ENCODE measurements at places on chromosomes 7 and 10.

DNA sequence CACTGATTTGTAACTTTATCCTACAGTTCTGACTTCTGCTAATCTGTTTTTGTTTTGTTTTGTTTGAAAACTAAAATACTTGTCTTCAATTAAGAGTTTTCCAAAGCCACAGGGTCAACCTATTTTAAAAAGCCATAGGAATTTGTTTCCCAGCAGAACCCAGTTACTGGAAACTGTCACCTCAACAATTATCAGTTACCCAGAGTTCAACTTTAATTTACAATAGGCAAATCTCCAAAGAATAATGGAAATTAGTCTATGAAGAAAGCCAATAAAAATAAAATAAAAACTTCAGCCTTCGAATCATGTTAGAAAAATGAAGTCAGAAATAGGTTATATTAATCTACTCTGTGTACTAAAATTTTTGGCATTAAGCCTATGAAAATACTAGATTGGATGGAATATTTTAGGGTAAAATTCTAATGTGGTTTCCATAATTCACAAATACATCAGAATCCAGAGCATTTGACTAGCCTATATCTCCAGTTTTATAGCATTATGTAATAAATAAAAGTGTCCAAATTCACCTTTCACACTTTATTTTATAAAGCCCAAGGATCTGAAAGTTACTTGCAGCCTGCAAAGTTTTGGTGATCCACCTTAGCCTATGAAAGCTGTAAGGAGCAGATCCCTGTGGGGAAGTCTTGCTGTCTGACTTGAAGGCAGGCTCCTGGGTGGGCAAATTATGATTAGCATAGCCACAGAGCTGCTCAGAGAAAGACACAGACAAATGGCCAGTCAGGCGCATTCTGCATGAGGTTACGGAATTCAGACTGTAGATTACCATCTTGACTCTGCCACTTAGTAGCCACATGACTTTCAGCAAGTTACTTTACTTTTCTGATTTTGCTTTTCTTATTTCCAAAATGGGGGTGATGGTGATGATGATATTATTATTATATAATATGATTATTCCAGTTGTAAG lies 250.0 kb upstream of the HGF start:
- DNase-seq: no peak

GRCh38 chr10:74543276-74543675 lies 283.1 kb upstream of the KAT6B start:
- no peak for DNase-seq

DNA sequence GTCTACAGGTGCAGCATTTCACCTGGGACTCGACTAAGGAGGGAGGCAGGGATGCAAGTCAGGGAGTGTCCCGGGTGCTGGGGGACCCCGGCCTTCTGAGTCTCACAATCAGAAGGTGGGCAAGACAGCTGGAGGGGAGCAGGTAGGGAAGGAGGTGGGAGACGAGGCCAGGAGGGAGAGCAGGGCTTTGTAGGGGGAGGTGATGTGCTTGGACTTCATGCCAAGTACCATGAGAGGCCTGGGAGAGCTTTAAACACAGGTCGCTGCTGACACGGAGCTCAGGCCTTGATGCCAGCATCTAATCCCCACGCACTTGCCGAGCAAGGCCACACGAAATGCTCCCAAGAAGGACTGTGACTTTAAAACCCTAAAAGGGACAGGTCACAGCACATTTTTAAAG lies 244.7 kb downstream of the ADARB2 start:
- DNase-seq: no peak

GRCh38 chr10:28903063-28903462 lies 225.7 kb downstream of the BAMBI start:
- DNase-seq: no peak

DNA sequence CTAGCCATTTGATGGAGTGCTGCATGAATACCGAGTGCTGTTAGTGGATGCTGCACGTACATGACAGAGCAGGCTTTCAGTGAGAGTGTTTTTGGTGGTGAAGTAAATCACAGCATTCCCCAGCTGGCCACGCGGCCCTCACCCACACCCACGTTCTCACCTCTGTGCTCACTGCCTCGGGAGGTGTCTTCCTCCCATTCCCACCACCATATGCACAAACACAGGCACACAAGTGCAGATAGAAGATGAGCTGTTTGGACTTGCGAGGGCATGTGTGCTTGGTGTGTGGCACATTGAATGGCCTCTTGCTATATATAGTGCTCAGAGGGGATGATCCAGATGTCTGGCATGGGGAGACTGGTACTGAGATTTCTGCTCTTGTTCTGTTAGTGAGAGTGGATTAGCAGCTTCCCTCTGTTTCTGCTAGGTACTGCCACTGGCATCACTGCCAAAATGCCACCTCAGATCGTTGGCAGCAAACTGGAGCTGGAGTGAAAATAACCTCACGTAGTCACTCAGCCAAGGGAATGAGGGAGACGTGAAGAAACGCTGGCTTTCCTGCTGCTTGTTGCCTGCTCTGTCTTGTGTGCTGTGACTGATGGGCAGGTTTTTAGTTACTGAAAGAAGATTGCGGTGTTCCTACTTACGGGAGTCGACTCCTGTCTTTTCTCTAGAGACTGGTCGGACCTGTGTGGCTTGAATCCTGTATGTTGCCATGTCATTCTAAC lies 19.1 kb downstream of the DNAJB6 start:
- no peak for DNase-seq

GRCh38 chr10:128631801-128632241 lies 505.6 kb upstream of the MKI67 start:
- no peak for DNase-seq

DNA sequence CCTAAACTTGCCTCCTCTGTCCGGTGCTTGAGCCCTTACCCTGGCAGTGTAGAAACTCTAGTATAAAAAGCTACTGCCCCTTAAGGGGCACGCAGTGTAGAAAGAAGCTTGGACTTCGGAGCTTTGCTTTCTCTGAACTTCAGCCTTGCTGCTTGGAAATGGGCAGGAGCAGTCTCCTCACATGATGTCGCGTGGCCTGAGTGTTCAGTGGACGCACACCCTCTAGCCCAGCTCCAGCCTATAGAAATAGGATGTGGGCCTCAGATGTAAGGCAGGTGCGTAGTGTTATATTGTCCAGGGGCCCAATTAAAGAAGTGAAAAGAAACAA lies 98.2 kb upstream of the PCBD1 start:
- no peak for DNase-seq

DNA sequence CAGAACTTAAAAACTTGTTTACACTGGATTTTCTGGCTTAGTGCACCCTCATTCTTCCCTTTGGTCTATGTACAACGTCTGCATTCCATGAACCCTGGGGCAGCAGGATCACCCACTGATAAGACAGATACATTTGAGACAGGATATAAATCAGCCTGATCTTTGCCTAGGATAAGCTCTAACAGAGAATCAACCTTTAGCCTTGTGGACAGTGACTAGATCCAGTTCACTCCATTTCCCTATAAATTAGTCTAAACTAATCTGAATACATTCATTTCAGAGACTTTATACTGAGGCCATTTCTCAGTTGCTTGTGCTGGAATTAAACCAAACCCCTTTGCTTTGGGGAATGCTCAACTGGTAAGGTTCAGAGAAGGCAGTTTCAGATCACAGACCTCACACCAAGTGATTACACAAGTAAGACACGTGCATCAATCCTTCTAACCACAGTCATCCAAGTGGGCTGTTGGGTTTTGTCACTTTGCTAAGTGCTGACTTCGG lies 639.8 kb upstream of the FZD8 start:
- no peak for DNase-seq

DNA sequence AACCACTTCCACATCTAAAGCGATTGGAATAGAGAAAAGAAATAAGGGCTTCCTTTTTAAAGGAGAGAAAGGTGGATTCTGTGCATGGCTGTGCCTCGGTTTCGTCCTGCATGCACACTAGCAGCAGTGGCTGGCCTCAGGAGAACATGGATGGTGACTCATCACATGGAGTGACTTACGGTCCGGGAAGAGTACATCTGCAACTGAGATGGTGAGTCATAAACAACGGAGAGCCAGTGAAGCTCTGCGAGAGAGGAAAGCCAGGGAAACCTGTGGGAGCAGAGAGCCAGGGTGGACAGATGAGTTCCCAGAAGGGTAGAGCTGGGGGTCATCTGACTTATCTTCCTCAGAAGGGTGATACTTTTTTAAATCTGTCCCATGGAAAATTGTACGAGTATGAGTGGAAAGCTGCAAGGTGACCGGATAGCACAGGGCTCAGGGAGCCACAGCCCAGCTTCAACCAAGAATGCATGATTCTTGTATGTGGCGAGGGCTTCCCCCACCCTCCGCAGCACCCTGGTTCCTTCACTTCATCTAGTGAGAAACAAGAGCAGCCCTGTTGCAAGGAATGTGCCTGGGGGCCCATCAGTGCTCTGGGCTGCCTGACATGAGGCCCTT lies 259.1 kb downstream of the KLF6 start:
- no peak for DNase-seq

GRCh38 chr7:50762337-50762736 lies 20.4 kb downstream of the GRB10 start:
- DNase-seq: no peak

DNA sequence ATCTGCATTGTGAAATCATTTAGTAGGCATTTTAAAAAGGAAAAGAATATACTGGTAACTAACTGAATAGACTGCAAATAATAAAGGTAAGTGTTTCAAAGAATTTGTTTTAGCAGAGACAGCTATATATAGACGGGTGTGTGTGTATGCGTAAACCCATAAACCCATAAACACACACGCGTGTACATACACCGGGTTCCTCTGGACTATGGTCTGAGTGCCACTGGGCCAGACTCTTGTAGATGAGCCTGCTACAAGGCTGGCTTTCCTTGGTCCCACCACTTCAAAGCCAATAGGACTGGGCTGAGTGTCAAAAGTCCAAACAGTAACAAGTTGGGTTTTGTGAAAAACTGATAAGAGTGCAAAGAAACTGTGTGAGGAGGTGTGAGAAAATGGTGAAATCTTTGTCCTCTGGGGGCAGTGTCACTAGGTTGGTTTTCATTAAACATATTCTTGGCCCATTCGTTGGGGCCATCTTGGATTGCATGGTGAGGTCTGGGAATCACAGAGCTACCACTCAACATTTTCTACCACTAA lies 39.8 kb downstream of the GNA12 start:
- DNase-seq: no peak

GRCh38 chr10:36670621-36671402 lies 454.6 kb upstream of the ANKRD30A start:
- DNase-seq: no peak

- DNase-seq: no peak
Measured at GRCh38 chr7:99409192-99409572, 413 bp downstream of the BUD31 start.

DNA sequence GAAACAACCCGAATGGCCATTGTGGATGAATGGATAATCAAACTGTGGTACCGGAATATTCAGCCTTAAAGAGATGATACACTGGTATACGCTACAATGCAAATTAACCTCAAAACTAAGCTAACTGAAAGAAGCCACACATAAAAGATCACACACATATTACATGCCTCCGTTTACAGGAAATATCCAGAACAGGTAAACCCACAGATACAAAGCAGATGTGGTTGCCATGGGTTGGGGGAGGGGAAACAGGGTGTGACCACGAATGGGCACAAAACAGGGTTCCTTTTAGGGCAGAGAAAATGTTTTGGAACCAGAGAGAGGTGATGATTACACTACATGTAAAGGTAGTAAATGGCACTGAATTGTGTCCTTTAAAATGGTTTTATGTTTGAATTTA lies 16.6 kb downstream of the ESYT2 start:
- no peak for DNase-seq

DNA sequence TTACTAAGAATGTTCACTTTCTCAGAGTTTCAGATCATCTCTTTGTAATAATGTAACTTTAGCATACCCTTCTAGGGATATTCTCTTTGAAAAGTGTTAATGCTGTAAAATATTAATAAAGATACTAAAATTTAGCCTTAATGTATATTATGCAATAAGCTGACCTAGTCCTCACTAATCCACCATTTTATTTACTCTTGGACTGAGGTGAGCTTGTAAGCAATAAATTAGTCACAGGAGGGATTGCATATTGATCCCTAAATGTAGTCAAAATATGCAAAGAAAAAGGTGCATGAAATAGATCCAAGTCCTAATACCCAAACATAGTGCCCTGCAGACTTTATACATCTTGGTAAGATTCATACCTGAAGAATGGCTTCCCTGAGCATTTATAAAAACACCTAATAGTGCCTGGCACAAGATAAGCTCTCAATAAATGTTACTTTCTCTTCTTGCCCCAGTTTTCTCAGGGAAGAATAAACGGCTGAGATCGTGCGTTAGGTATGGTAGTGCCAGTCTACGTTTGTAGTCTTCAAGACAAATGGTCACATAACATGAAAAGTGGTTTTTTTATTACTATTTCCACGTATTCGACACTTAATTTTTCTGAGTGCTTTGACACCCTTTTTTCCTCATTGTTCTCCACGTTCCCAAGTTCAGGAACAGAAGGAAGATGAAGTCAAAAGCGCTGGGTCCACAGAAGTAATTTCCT lies 14.3 kb downstream of the INSIG1 start:
- no peak for DNase-seq

DNA sequence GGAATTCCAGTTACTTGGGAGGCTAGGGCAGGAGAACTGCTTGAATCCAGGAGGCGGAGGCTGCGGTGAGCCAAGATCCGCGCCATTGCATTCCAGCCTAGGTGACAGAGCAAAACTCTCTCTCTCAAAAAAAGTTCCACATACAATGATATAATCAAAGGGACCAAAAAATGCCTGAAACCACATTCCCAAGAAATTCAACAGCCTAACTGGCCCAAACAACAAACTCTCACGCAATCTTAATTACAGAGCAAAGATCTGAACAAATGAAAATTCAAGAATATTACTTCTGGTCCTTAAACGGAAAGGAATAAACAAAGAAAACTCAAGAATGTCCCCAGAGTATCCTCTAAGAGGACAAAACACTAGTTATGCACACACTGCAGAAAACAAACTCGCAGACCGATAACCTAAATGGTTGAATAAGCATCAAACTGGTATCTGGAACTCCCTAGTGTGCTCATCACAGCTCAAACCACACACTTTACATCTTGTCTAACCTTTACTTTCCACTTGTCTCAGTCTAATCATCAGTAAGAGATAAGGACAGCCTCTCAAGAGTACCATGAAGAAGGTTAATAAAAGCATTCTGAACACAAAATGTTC lies 3.7 kb downstream of the OGA start:
- DNase-seq: no peak

- DNase-seq: no peak
Measured at GRCh38 chr10:72034040-72034499, 54.3 kb downstream of the SPOCK2 start.
